ENCODE measurements at places on chromosomes 7 and 10.

DNA sequence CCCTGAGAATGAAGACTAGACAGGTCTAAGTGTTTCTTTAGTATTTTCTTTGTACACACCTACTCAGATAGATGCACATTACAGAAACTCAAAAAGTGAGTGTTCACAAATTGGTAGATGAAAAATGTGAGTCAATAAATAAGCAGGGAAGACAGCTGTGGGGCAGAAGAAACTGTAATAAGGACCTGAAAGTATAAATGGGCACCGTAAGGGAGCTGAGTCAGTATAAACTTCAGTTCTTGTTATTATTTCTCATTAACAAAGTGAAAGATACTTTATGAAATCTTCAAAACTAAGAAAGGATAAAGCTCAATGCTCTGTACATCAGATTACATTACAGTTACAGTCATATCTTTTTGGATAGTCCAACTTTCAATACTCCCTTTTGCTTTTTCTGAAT is 2.5 kb downstream of the MTPN start:
- no peak for DNase-seq

GRCh38 chr10:122308417-122309141 is 37.5 kb downstream of the BTBD16 start:
- DNase-seq, result no peak

DNA sequence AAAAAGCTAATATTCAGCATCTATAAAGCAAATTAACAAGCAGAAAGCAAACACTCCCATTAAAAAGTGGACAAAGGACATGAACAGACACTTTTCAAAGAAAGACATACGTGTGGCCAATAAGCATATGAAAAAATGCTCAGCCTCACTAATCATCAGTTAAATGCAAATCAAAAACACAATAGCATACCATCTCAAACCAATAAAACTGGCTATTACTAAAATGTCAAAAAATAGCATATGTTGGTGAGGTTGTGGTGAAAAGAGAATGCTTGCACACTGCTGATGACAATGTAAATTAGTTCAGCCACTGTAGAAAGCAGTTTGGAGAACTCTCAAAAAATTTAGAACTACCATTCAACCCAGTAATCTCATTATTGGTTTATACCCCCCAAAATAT is 284.6 kb upstream of the KCND2 start:
- no peak for DNase-seq

DNA sequence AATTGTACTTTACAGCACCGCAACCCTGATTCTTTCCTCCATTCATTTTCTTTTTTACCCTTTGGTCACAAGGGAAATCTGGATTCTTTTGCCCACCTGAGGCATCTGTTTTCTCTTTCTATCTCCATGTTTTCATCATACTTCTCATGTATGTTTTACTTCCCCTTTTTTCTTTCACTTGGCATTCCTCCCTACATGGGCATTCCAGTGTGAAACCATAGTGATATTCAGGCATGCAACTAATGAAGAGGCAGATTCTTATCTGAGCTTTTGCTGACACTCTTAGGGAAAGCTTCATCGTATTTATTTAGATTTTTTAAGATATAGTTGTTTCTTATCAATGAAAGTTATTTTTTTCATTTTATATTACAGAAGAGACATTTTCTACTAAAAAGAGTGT is 405.2 kb upstream of the TEX47 start:
- DNase-seq, result peak; percentile 15

DNA sequence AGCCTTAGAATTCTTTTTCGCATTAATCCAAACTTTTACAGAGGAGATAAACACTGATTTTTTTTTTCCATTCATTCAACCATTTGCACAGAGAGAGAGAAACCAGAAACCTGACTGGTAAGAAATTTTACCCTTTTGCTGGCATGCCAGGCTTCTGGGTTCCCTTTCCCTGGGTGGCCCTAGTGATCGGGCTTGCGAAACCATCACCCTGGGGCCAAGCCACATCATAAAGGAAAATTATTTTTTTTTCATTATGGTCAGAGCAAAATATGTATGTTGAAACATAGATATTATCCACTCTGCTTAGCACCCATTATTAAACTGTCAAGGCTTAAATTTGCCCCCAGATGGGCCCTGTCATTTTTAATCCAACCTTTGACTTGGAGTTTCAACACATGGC is 55.4 kb upstream of the INHBA start:
- DNase-seq, result no peak

Data from fibroblast of skin of right quadriceps (primary cell).